ENCODE measurements at places on chromosomes 12 and 14.

DNA sequence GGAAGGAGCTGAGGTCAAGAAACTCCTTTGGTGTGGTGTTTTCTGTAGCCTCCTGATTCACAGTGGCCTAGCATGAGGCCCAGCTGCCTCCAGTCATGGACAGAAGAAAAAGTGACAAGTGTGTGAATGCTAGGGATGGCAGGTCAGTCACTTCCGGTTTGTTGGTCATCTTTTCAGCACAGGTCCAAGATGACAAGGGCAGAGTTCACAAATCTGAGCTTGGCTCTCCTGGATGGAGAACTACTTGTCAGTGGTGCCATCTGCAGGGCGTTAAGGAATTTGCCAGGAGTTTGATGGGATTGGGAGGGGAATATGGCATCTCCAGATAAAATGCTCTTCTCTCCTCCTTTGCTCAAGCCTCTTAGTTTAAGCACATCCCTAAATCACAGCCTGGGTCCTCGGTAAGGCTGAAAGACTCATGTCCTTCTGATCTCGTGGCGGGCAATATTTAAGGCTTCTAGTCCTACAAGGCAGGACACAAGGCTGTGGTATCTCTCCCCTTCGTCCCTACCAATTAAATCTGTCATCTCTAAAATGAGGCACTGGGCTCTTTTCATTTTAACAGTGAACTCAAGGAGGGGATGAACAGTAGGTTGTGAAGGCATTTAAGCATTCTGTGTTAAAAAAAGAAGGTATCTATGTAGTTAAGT is 10.0 kb downstream of the TUBA1B start:
- DNase-seq = peak; percentile 53

- DNase-seq = no peak
Measured at GRCh38 chr12:44459569-44459968, 416.5 kb downstream of the NELL2 start.

DNA sequence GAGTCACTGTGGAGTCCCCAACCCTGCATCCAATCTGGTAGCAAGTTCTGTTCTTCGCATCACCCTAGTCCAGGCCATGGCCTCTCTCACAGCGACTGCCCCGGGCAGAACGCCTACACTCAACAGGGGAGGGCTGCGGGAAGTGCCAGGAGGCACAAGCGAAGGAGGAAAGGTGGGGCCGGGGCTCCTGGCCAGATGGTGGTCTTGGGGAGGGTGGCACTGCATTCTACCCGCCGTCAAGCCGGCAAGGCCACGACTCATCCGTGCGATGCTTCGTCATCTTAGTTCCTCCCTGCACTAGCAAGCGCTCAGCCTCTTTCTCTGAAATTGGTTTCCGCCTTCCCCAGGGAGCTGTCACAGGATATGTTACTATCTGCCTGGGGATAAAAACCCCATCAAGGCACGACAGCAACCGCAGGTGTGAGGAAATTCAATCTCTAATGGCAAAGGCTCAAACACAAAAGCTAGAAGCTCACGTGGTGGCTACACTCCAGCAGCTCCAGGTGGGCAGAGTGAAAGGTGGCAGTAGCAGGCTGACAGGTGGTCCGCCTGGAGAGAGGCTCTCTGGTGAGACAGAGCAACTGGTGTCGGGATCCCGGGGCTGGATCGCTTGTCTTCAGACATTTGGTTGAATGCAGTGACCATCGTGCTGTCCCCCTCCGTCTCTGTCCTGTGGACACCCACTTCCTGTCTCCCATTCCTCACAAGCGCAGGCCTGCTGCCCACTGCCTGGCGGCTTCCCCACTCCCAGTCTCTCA is 34.1 kb downstream of the ACADS start:
- DNase-seq = no peak

- no peak for DNase-seq
Measured at GRCh38 chr12:112964067-112964670, 14.2 kb upstream of the OAS2 start.

- DNase-seq = peak; percentile 92
Measured at GRCh38 chr12:96399919-96400630, at the start of gene CDK17. Gene CDK17 (minus strand): TSS chr12:96400439. CDS start chr12:96334836, 65,603 bp downstream.

Data from GM12865 (cell line).